HepG2 (cell line): ENCODE measurements at places on chromosomes 13 and 19. TPM values are rescaled to one million over a fixed set of nuclear protein-coding genes. Genes with fewer than 3 reads are reported as not detected.

Gene PEAK3
- not detected in 2 replicates for polyA plus RNA-seq

Gene FLT1
- polyA plus RNA-seq = not detected in 2 replicates

Gene POSTN
- not detected in 2 replicates for polyA plus RNA-seq

Gene ADGRE2
- polyA plus RNA-seq = 0.03 TPM in 1 of 2 replicates, not detected in the other

Gene ZNF296
- polyA plus RNA-seq = 0.26 and 0.39 TPM in 2 replicates

Gene DNAJC15
- polyA plus RNA-seq = 27.2 and 31.9 TPM in 2 replicates
